ENCODE measurements at places on chromosomes 12 and 14.

DNA sequence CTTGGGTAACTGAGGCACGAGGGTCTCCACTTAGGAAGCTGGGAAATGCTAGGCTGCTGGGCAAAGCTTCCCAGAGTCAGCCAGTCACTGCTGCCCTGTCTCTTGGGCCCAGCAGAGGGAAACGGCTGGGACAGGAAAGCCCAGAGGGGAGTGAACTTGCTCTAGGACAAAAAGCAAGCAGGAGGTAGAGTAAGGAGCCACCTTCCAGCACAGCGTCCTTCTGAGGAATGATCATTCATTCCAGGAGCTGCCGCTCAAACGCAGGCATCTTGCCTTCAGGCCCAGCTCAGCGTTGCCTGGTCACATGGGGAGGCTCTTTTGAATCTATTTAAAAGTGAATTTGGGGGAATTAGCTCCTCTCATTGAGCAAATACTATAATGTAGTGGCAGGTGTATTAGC, 118.6 kb downstream of the CRACR2A start:
- DNase-seq = no peak

- DNase-seq = no peak
Observed at GRCh38 chr14:105818712-105819005, 292.3 kb downstream of the TMEM121 start.

DNA sequence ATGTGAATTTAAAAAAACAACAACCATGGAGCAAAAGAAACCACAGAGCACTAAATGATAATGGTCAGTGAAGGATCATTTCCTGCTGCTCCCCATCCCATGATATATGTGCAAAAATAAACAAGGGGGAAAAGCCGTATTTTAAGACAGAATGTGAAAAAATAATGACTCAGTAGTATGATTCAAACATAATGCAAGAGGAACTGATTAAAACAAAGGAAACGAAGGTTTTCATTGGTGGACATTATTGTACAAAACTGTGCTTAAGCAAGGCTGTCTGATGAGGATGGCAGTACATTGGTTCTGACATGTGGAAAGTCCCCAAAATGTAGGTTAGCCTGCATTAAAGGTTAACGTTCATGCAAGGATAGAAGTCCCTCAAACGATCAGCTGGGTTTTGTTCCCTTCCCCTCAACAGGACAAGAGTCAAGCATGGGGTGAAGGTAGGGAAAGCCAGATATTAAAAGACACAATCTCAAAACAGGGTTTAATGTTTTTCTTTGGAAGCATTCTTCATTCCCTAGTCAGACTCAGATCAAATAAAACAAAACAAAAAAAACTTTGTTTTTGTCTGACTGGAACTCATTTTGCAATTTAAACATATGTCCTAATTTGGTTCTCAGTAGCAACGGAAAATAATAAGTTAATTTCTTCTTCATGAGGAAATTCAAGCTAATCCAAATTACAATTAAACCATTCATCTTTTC, 26.3 kb upstream of the PTGDR start:
- no peak for DNase-seq

DNA sequence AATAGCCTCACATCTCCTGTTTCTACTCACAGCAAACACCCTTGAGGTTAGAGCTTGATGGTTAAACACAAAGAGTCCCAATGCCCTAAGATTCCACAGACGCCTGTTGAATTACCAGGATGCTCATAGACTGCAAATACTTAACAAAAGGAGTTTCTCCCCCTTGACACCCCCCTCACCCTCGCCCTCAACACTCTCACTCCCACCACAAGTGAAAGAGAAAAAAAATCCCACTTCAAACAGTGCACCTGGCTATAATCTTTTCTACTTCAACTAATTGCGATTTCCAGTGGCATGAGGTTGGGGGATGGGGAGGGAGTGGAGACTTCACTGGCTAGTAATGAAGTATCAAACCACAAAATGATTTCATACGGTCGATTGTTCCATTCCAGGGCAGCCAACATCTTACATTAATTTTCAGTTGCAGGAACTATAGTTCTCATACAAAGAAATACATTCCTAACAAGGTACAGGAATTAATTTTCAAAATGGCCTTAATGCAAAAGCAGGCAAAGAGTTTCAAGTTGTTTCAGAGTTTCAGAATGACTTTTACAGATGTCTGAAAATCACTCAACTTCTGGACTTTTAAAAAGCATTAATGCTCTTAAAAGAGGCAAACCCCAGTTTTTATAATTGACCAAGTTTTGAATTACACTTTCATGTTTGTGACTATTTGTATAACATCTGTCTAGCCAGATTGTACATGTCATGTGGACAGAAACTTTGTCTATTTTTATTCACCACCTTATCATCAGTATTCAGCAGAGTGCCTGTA, 390.7 kb downstream of the C12orf75 start:
- DNase-seq = no peak

- no peak for DNase-seq
Observed at GRCh38 chr12:4569261-4569660, 7.3 kb downstream of the DYRK4 start.

- no peak for DNase-seq
Observed at GRCh38 chr14:71022939-71023338, 115.7 kb downstream of the PCNX1 start.

- DNase-seq = no peak
Observed at GRCh38 chr12:13247596-13247995, 51.1 kb downstream of the EMP1 start.
